ENCODE measurements at places on chromosomes 12 and 14.

DNA sequence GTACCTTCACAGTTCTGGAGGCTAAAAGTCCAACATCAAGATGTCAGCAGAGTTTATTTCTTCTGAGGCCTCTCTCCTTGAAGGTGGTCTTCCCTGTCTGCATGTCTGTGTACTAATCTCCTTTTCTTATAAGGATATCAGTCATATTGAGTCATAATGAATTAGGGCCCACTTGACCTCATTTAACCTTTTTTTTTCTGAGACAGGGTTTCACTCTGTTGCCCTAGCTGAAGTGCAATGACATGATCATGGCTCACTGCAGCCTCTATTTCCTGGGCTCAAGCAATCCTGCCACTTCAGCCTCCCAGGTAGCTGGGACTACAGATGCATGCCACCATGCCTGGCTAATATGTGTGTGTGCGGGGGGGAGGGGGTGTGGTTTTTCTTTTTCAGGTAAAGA, 41.7 kb downstream of the PPM1H start:
- DNase-seq = no peak

GRCh38 chr14:87443787-87444186, 549.2 kb downstream of the GALC start:
- no peak for DNase-seq

- no peak for DNase-seq
Observed at GRCh38 chr12:32761716-32762115, 6.0 kb upstream of the YARS2 start.

DNA sequence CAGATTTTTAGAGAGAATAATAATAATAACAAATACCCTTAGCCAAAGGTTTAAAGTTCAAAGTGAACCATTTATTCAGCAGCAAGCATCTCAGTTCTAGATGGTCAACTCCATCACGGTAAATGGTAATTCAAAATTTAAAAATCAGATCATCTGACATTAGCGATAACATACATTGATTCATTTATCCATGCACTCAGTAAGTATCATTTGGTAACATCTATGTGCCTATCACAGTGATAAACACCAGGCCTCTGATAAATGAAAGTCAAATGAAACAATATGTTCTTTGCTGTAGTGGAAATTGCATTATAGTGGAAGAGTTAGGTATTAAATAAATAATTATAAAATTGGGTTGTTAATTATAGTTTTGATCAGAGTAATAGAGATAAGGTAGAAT, 108.8 kb downstream of the CNTN1 start:
- DNase-seq = no peak

DNA sequence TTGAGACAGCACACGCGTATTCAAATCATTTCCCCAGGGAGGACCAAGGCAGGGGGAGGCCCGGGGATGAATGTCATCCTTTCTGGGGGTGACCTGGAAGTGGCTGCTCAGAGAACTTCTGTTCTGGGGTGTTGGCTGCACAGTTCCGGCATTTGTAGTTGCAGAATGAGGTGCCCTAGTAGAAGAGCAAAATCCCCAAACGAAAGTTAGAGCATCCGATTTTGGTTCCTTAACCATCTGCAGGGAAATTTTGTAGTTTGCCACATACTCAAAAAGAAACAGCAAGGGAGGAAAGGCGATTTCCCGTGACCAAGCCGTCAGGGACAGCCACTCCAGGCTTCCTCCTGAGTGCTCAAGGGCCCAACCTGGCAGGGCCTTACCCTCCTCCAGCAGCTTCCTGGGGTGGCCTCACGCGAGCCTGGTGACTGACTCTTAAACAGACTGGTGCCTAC, 13.0 kb upstream of the TRAF3 start:
- DNase-seq = no peak

DNA sequence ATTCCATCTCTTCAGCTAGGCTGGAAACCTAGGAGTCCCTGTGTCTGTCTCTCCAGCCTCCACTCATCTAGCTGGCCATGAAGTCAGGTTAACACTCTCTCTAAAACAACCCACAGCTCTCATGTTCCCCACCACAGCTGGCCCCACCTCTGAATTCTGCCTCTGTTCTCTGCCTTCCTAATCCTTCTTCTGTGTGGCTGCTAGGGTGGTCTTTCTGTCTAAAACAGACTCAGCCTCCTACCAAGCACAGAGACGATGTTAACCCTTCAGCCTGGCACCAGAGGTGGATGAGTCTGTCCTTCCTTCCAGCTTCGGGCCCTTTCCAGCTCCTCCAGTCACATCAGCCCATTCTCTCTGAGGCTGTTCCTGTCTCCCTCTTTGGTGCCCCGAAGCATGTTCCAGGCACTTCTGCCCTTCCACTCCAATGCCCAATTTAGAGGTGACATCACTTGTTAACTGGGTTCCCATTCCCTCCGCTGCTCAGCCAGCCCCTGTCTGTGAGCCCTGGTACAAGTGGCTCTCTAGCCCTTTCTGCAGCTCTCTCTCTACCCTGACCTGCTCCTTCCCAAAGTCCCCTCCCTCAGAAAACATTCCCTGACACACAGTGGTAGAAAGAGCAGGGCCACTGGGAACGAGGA, 9.1 kb downstream of the FIGNL2 start:
- DNase-seq = no peak

DNA sequence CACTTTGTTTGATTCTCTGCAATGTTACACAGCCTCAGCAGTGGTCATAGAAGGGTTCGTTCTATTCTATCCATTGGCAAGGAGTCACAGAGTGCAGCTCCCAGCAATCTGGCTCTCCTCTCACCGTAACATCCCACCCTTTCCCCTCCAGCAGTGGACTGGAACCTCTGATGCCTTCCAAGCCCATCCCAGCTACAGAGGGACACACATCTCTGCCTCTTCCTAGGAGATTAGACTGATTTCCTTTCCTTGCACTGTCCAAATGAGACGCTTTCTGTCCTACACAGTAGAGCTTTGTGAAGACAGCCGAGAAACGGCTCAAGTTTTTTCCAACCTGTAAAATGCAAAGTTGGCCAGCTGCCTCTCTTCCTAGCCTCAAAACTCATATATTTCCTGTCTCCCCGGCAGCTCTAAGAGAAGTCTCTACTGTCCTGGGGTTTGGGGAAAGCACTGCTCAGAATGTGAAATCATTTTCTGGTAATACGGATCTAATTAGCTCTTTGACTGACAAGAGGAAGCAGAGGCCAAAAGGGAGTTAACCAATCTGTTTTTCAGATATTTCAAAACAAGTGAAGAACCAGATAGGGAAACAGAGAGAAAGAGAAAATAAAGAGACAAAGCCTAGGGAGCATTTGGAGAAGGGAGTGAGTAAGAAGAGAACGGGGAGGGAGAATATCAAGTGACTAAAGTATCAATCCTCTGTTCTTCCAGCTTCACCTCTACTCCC, 516 bp downstream of the NINJ2 start:
- no peak for DNase-seq

DNA sequence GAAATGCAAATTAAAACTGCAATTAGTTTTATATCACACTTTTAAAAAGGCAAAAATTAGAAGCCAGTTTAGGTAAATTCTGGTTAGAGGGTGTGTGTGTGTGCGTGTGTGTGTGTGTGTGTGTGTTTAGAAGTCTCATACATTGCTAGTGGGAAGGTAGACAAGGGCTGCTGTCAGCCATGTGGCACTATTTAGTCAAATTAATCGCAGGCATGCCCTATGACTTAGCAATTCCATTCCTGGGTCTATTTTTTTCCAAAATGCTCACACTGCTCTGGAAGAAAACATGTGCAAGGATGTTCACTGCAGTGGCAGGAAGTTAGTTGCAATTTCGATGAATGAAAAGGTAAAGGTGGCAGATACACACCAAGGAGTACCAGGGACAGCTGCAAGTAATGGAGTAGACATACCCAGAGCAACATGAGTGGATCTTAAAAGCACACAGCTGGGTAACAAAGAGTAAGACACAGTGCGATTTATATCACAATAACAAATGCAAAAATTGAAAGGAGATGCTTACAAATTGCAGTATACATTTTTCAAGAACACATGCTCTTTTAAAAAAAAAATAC, 11.6 kb downstream of the CAPZA3 start:
- no peak for DNase-seq

DNA sequence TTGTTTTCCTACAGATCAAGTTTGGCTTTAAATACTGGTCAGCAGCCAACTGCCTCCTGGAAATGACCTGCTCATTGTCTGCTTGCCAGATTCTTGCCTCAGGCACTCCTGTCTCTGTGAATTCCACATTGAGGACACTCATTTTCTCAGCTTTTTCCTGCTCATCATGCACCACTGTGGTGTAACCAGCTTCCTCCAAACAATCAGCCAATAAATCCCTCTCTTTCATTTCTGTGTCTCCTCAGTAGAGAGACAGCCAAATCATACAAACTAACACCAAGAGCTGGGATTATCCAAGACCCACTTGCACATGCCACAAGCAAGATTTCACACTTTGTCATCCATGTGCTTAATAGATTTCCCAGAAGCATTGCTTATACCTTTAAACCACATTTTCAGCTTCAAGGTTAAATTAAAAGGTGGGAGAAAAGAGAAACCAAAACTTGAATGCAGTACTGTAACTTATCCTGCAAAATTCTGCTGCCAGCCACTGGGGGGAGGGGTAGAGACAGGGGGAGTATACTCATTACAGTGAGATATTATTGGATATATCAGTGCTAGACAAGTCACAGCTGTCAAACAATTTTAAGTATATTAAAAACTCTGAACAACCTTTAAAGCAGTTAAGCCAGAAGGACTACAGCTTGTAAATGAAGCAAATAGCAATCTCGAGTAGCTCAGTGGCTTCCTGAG, 105.0 kb downstream of the PPP2R5E start:
- DNase-seq = peak; percentile 31

GRCh38 chr12:117680312-117680711, 288.5 kb downstream of the KSR2 start:
- DNase-seq = no peak

DNA sequence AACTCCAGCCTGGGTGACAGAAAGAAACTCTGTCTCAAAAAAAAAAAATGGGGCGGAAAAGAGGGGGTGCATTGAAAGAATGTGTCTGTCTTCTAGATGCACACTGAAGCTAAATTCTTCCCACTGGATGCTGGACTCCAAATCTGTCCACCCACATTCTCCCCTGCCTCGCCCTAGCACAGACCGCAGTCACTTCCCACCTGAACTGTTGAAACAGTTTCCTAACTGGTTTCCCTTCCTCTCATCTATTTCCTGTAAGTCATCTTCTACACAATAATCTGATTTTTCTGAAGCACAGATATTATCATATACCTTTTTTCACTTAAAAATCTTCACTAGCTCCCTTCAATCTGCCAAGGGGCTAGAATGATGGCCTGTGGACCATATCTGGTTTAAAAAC, 1.5 kb upstream of the HCAR1 start:
- DNase-seq = peak; percentile 54

DNA sequence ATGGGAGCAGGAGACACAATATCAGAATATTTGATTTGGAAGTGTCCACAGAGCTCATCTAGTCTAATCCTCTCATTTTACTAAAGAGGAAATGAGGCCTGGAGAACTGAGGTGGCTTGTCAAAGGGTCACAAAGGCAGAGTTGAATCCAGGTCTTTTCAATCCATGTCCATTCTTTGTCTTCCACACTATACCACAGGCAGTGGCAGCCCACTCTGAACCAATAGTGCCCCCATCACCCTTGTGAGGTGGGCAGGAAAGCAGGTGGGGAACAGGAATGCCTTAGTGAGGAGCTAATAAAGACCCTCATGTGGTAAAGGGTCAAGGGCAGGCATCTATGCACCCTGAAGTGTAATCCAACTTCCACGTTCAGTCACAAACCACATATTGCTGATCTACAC, 134.8 kb upstream of the EGLN3 start:
- DNase-seq = no peak

GRCh38 chr12:112480931-112481330, 62.2 kb downstream of the PTPN11 start:
- DNase-seq = no peak

GRCh38 chr12:9925705-9926393, 6.3 kb downstream of the CLEC2A start:
- peak; percentile 8 for DNase-seq

DNA sequence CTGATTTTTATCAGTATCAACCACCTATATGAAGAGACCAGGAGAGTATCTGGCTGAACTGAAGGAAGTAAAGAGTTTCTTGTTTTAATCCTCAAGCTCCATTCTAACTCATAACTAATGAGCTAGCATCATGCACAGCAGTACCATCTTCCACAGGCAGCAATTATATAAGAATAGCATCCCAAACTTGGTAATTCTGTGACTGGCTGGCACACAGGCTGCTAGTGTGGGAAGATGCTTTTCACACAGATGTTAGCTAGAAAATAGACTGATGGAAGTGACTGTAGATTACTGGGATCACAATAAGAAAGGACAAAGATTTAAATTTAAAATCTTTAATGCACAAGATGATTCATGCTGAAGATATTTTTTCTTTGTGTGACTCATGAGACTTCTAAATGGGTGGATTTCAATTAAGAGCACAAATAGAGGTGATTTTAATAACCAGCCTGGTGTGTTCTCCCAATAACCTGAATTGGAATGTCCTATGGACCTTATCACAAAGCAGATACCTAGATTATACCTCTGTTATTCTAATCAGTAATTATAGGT, 417.7 kb upstream of the ATXN7L3B start:
- no peak for DNase-seq

- no peak for DNase-seq
Observed at GRCh38 chr14:78785265-78785664, 615.1 kb downstream of the NRXN3 start.

GRCh38 chr12:120199595-120200306, 1.2 kb downstream of the RPLP0 start:
- peak; percentile 59 for DNase-seq

- DNase-seq = no peak
Observed at GRCh38 chr14:80395031-80395430, 183.7 kb upstream of the DIO2 start.

GRCh38 chr12:15729097-15729496, 60.1 kb downstream of the EPS8 start:
- DNase-seq = no peak

- no peak for DNase-seq
Observed at GRCh38 chr14:58643366-58643765, 5.6 kb downstream of the DACT1 start.

- DNase-seq = no peak
Observed at GRCh38 chr12:32305163-32305562, 94.2 kb upstream of the FGD4 start.

GRCh38 chr12:105676694-105677093, 346.2 kb downstream of the C12orf75 start:
- no peak for DNase-seq

DNA sequence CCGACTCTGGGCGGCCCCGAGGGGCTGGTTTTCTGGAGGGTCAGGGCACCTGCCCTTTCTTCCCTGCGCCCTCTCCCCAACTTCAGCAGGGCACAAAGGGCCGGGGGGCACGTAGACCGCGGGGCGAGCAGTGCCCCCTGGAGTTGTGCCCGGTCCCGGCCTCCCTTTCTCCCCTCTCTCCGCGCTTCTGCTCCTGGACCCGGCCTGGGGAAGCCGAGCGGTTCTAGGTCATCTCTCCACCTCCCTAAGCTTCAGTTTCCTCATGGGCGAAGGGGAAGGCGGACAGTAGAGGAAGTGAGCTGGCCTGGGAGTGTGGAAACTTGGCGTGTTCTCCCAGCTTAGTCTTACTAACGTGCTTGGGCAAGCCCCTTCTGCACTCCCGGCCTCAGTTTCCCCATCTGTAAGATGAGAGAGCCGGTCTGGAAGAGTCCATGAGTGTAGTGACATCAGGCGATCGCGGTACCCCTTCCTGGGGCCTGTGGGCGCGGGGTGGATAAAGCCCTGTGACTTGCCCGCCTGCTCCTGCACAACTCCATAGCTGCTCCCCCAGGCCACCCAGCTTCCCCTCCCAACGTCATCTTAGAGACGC, 158.6 kb upstream of the PARP11 start:
- DNase-seq = no peak

All from stimulated activated CD4-positive, alpha-beta T cell treated with anti-CD3 and anti-CD28 coated beads, Interleukin-15, amount 100 ng/mL, for 24 hours (primary cell).